ENCODE measurements at places on chromosomes 2 and 18.

GRCh38 chr18:54389143-54389505, 31.4 kb downstream of the C18orf54 start:
- DNase-seq, result no peak

DNA sequence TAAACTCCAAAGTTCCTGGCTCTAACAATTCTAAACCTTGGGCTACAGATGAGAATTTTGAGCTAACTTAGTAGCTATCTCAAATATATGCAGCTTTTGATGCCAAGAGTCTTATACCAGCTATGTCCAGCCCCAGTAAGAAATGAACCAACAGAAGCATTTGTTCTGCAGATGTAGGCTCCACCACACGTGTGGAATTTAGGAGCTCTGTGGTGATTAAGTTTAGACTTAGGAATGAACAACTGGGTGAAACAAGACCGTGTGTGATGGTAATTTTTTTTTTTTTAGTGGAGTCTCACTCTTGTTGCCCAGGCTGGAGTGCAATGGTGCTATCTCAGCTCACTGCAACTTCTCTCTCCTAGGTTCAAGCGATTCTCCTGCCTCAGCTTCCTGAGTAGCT, 179.7 kb downstream of the ANKRD30B start:
- DNase-seq, result no peak

DNA sequence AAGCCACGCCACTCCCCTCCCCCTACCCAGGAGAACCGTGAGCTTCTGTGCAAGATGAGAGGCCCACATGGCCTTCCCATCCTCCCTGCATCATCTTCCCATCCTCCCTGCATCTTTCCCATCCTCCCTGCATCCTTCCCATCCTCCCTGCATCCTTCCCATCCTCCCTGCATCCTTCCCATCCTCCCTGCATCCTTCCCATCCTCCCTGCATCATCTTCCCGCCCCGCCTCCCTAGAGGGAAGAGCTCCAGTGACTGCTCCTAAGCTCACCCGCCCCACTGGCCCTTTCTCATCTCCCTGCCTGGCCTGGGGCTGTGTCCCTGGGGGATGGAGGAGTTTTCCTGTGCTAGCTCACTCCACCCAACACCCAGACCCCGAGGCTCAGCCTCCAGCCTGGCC, 93.3 kb upstream of the ASAP2 start:
- no peak for DNase-seq

- DNase-seq, result no peak
These were observed 25.5 kb downstream of the ITPRID2 start for GRCh38 chr2:181916726-181917718.

DNA sequence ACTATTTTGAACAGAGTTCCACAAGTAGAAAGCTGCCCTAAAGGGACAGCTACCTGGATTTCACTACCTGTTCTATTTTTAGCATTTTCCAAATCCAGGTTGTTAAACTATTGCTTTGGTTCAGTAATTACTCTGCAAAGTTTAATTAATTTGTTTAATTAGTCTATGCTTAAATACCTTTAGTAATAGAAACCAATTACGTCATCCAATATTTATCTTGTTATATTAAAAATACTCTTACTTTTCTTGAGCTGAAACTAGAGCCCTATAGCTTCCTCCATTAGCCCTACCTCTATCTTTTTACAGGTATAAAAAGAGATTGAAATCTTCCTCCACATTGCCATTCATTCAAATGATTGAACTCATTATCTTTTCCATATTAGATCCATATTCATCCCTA, 514.6 kb downstream of the DSC3 start:
- no peak for DNase-seq

GRCh38 chr18:79770826-79771225, 26.9 kb upstream of the KCNG2 start:
- DNase-seq, result no peak

GRCh38 chr18:3816610-3817363, 366.8 kb downstream of the TGIF1 start:
- DNase-seq, result no peak

GRCh38 chr2:105005181-105005951, 32.5 kb upstream of the MRPS9 start:
- DNase-seq, result no peak

GRCh38 chr18:36597636-36598035, 231.2 kb downstream of the TPGS2 start:
- DNase-seq, result no peak

DNA sequence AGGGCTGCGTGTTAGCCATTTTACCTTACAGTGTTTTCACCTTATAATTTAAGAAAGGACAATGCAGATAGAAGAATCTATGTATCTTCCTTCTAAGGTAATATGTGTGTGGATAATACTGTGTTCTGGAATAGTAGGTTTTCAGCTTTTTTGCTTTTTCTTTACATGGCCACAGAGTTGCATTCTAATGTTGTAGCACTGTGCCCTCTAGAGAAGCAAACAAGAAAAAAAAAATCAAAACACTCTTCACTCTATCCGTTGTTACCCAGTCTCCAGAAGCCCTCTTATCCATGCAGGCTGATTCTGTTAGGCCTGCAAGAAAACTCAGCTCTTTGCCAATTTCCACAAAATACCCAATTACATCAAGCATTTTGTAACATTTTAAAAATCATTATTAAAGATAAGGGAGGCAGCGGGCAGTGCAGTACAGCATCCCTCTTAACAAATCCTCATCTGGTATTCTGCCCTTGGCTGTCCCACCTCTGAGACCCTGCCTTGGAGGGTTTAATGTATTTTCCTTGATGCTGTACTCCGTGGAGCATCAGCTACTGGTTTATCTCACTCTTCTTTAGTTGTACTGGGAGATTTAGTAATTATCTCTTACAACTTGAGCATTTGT, 41.8 kb downstream of the CDH7 start:
- no peak for DNase-seq

DNA sequence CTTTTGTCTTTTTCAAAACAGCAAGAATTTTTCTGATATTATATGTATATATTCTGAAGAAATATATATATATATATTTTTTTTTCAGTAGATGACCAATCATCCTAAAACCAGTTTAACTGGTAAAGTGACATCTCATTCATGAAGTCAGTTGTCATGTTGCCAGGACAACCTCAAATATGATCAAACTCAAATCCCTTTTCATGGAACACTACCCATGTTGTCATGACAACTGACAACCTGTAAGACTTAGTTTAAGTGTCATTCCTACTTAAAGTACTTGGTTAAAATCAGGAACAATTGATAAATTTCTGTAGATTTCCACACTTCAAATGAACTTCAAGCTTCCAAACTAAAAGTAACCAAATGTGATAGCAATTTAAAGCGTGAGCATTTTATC, 101.8 kb upstream of the ERBB4 start:
- no peak for DNase-seq

GRCh38 chr2:125424266-125424785, 1231.6 kb upstream of the GYPC start:
- DNase-seq, result no peak

- DNase-seq, result no peak
These were observed 10.4 kb downstream of the SLC25A52 start for GRCh38 chr18:31750273-31750672.

DNA sequence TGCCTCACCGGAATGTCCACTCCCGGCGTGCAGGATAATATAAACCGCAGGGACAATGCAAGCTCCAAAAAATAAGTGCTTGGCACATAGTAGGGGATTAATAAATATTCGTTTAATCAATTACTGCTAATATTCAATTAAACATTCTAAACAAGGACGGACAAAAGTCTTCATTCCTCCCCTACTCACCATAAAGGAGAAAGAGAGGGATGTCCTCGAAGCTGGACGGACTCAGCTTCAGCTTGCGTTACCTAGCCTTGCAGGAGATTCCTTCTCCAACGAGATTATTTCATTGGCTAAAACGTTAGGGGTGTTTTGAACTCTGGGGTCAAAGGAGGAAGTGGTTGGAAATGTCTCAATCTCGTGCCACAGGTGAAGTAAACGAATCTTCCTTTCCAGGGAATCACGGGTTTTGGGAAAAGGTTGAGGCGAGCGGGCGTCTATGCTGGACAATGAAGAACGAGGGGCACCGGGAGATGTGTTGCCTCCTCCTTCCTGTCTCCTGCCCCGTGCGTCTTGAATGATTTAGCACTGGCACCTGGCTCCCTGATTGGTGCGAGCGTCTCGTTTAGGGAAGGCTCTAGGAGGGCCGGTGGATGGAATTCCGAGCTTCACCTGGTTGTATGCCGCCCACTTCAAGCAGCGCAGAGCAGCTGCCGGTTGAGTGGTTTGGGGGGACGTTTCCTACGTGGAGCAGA, 2.0 kb upstream of the GAD1 start:
- no peak for DNase-seq

DNA sequence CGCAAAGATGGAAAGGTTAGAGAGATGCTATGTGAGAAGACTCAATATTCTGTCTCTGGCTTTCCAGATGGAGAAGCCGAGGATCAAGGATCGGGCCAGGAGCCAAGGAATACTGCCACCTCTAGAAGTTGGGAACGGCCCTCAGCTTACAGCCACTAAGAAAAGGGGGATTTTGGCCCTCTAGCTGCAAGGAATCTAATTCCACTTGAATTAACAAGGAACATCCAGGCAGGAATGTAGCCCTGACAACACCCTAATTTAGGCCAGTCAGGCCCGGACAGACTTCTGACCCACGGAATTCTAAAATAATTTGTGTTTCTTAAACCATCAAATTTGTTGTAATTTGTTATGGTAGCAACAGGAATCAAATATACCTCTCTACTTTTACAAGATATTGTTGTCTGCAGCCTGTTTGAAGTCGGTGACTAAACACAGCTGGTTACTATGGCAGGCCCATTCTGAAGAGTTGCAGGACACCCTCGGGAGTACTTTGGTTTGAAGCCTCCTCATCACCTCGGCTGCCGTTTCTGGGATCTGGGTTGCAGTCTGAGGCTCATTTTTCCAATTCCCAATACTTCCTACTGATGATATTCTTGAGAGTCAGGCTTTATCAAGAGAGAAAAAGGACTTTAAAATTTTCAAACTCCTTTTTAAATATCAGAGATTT, 1131.2 kb downstream of the TSN start:
- DNase-seq, result no peak

GRCh38 chr2:137942037-137942832, 22.0 kb upstream of the HNMT start:
- no peak for DNase-seq

DNA sequence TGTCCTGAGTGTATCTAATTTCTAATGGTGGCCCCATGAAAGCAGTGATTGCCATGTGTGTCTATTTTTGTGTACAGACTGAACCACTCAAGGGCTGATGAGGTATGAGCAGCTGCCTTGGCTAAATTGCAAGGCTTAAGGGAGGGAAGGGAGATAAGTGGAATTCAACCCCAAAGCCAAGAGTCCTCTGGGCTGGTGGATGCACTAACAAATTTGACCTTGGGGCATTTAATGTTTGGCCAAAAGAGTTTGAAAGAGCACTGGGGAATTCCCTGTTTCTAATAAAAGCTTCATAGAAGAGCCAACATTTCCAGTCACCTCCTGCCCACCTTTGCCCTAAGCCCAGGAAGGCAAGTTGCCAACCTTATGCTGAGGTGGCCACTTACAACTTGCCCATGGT, 172.1 kb downstream of the SETBP1 start:
- DNase-seq, result no peak

DNA sequence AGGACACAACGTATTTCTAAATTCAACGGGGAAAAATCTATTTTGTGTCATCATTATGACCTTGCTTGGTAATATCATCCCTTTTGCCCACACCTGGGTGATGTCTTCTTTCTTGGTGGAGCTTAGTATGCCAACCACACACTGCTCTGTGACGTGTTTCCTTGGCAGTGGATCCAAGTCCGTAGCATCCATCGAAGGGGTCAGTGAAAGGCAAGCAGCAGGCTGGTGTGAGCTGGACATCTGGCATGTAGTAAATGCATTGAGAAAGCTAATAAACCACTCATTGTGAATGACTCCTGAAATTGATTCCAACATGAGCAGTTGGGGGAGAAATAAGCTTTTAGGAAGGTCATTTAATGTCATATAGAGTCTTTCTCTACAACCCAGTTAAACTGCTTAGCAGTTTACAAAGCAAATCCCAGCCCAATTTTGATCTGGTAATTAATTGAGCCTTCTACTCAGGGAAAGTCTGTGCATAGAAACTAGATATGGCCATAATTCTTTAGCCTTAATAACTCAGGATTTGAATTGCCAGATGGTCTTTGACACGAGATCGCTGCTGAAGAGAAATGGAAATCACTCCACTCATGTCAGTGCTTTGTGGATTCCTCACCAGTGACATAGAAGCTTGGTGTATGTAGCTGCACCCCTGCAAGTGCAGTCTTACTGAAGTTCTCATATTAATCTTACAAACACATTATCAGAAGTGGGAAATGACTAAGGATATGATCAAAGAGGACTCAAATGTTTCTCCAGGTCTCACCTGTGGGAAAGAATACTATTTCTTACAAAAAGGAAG, 494.8 kb downstream of the CMPK2 start:
- no peak for DNase-seq

GRCh38 chr2:49959961-49960553, 805.7 kb upstream of the FSHR start:
- DNase-seq, result no peak

- DNase-seq, result no peak
These were observed 29.0 kb downstream of the LAMA3 start for GRCh38 chr18:23718243-23718720.

DNA sequence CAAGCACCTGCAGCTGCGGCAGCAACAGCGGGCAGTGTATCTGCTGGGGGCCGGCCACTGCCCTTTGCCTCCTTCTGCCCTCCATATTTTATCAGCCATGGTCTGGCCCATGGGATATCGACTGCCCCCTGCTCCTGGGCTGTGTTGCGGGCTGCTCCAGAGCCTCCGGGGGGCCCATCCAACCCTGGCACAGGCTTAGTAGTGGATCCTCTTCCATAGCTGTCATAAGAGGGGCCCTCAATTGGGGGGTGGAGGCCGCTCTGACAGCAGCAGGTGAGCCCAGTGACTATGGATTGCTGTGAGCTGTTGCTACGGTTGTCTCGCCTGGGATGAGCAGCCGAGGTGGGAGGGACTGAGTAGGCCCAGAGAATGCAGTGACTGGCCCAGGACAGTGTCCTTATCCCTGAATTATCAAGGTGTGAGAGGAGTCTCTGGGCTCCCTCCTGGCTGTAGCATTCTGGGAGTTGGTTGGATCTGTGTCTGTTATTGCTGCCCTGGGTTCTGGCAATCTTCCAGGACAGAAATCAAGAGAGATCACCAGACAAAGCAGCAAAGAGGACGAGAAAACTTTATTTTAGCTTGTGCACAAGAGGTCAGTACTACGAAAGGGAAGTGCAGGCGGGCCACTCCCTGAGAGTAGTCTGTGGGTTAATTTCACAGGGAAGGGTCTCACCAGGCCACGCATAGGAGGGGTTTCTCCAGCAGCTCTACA, 145.1 kb downstream of the ASB1 start:
- no peak for DNase-seq

DNA sequence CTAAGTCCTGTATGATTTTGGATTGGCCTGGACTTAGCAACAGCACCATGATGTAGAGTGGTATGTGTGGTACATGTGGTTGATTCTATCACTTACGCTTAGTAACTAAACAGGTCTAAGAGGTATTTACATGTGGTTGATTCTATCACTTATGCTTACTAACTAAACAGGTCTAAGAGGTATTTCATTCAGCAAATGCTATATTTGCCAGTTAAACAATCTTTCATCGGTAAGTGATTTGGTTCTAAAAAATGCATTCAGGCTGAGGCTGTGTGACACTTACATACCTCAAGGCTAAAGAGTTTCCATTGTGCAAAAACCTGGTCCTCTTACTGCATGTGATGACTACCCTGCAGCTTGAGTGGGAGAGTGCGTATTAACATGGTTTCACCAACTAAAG, 13.1 kb downstream of the EIF4E2 start:
- DNase-seq, result no peak

GRCh38 chr2:174570318-174570958, 27.2 kb downstream of the WIPF1 start:
- DNase-seq, result no peak
